Hypothalamus (tissue), 51 donors: ENCODE measurements at places on chromosomes 7 and 10.

- no peak for DNase-seq
Measured at GRCh38 chr10:59027975-59028655, 148.3 kb upstream of the PHYHIPL start.

DNA sequence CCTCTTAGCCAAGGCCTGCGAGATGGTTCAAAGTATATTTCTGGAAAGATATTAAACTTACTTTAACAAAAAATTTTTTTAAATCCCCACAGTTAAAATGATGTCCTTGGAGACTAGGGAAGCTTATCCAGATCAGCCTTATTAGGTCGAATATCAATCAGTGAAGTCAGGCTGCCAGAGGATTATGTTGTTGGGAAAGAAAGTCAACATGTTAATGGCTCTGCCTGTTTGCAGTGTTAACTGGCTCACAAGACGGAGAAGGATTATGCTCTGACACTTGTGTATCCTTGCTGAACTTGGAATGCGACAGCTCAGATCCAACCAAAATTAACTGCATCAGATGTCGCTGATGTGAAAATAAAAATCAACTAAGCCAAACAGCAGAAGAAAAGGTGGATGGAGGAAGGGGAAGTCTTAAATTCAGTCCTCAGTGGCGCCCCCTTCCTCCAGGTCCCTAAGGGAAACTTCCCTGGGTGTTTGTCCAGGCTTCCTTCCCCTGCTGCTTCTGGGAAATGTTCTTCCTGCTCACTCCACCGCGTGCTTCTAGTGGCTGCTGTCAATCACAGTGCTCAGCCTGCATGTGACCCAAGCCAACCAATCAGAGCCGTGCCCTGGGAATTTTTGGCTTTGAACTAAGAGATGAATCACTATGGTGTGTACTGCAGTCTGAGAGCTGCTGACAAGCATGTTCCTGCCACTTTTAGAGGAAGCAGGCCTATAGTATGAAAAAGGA is 690.4 kb upstream of the NRP1 start:
- DNase-seq, result no peak

DNA sequence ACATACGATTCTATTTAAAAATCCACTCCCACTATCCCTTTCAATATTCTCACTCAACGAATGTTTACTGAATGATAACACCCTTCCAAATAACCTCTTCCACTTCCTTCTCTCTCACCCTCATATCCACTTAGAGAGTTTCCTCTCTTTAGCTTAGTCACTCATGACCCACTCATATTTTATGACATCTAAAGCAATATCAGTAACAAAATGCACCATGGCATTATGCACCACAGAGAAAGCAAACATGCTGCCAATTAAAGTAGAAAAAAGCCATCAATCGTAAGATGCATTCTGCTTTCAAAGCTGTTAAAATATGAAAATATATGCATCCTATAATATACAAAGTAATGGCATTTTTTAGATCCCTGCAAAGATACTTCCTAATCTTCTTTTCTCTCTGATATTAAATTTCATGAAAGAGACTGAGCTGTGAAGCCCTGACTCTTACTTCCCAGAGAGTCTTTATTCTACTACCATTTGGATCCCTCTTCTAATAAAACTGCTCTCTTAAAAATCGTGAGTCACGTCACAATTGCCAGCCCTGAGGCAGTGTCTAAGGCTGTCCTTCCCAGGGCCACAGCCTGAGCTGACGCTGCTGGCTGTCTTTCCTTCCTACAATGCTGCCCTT is 283.0 kb upstream of the KLF6 start:
- DNase-seq, result no peak

DNA sequence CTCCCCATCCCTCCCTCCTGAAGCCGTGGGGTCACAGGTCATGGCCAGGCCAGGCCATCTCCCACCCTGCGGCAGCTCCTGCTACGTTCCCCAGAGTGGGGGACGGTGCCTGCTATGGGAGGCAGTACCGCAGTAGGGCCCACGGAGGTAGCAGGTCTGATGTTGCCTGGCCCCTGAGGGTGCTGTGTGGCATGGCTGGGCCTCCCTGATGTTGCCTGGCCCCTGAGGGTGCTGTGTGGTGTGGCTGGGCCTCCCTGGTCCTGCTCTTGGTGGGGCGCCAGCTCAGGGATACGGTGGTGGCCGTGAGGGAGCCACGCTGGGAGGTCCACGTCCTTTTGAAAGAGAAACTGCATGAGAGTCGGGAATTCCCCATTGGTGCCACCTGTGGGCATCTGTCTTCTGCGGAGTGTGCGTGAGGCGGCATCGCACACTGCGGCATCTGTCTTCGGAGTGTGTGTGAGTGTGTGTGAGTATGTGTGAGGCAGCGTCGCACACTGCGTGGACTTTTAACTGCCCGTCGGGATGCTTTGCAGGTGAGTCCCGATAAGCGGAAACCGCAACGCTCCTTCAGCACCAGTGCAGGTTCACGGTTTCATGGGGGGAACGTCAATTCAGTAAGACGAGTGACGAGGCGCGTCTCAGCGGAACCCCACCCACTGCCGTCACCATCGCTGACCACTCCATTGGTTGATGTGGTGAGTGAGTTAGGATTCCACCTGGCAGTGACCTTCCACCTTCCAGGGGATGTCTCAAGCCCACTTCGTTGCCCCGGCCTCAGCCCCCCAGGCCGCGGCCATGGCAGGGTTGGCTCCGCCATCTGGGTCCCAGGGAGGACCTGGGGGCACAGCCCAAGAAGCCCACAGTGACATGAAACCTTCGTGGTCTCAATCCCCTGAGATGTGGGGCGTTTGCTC is 51.2 kb upstream of the CFAP46 start:
- no peak for DNase-seq

GRCh38 chr10:69449841-69450240 is 1.4 kb upstream of the TSPAN15 start:
- DNase-seq, result no peak

DNA sequence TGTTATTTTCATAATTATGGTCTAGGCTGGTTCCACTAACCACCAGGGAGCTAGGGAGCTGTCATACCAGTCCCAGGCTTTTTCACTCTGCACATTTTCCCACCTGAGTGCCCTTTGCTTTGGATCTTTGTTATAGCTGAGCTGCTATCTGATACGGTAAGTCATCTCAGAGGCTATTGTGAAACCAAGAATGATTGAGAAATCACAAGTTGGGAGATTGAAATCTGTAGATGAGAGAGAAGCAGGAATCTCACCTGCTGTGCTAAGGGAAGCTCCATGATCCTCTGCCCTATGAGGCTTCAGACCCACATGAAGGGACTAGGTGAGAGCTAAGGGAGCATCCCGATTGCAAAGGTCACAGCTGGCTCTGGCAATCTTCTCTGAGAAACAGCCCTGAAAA is 307.8 kb downstream of the REEP3 start:
- DNase-seq, result no peak

DNA sequence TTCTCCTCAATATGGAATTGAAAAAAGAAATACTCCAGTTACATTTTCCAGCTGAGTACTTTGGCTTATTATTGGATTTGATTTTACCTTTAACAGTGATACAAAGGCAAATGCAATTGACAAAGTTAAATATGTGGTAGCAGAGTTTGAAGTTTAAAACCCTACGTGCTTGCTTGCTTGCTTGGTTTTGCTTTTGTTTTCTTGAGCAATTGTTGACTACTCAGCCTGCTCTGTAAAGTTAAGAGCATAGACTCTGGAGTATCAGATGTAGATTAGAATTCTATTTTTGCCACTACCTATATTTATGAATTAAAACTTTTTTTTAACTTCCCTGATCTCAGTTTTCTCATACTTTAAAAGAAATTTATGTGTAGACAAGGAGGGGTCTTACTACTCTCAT is 51.4 kb downstream of the PCDH15 start:
- no peak for DNase-seq

DNA sequence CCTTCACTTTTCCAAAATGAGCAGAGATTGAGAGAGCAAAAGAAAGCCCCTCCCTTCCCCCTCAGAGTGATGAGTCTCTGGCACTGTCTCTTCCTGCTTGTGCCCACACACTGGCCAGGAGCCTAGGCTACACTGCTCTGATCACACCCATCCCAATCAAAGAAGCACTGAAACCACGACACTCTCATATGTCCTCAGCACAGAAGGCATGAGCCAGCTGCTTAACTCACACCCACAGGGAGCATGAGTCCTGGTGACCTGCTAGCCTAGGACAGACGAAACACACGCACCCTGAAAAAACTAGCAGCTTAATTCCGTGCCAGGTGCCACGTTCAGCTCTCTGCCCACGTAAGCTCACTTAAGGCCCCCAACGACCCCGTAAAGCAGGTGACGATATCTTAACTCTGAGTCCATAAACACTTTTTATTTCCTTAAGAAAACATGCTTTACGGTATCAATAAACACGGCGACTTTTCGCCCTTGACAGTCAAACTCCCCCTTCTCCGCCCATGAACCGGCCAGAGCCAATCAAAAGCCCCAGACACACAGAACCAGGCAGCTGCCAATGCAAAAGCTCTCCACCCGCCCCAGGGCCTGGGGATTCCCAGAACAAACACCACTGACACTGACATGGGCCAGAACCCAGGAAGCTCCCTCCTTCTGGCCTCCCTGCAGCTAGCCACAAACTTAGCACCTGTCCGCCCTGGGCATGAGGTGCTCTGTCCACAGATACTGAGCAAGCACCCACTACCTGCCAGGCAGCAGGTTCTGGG is 69.0 kb downstream of the TNRC18 start:
- DNase-seq, result no peak

DNA sequence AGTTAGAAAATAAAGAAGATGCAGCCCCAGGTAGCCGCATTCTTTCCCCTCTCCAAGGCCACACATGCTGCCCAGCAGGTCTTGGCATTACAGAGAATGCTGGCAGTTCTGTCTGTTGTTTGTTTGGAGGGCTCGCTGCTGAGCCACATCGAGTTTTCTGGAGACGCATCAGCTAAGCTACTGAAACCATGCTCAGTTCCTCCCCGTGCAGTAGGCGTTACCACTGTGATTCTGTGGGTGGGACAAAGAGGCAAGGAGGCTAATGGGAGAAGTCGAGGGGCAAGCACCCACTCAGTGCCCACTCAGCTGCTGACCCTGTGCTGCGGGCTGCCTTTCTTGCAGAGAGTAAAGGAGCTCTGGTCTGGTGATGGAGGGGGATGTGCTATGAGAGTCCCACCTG is 15.5 kb upstream of the GTPBP4 start:
- DNase-seq, result no peak

- no peak for DNase-seq
Measured at GRCh38 chr10:9504227-9504626, 1449.7 kb downstream of the GATA3 start.
